ENCODE measurements at places on chromosomes 6 and 20. TPM values are rescaled to one million over a fixed set of nuclear protein-coding genes. Genes with fewer than 3 reads are reported as not detected.

Gene NOTCH4
- total RNA-seq = 0.26 TPM

GRCh38 chr6:43120944-43121913 is 45.1 kb downstream of the PTK7 start:
- DNase-seq = peak; percentile 98

DNA sequence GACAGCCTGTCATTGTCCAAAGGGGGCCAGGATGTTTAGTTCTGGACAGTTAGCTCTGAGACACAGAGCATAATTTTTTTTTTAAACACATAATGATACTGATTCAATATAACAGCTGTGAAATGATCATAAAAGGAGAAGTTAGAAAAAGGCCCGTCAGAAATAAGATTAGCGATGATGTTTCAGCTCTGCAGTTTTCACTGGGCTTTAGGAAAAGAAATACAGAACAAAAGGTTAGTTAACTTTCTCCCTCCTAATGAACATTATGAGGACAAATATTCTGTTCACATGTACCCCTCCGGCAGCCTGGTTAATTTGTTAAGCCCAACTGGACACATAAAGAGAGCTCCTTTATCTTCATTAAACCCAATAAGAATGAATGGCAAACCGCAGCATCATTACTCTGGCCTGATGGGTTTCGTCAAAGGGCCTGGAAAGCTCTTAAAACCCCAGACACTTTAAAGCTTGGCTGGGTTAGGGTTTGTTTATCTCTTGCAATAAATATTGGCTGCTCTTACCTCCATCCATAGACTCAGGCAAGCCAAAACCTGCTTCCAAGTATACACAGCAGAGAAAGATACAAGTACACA is 394.6 kb downstream of the KIF16B start:
- no peak for DNase-seq

GRCh38 chr6:35765739-35766138 is 10.7 kb upstream of the CLPSL2 start:
- no peak for DNase-seq

- no peak for DNase-seq
These were observed 22.4 kb upstream of the HACE1 start for GRCh38 chr6:104881964-104882668.

GRCh38 chr6:35165630-35166071 is 24.5 kb upstream of the TCP11 start:
- no peak for DNase-seq

- no peak for DNase-seq
These were observed 8.9 kb downstream of the DSP start for GRCh38 chr6:7550433-7550801.

DNA sequence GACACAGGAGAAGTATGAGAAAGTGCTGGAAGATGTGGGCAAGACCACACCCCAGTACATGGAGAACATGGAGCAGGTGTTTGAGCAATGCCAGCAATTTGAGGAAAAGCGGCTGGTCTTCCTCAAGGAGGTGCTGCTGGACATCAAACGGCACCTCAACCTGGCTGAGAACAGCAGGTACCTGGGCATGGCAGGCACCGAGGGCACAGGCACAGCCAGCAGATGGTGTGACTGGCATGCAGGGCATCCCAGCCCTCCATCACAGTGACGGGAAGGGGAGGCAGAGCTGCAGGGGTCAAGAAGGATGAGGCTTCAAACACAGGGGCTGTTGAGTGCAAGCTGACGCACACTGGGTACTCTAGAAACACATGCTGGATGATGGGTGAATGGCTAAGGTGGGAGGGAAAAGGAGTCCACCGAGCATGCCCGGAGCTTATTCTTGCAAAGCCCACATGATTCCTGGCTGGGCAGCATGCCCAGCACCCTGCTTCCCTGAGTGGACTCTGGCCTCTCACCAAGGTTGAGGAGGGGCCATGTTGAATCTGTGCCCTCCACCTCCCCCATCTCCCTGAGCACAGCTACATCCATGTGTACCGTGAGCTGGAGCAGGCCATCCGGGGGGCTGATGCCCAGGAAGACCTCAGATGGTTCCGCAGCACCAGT is 26.3 kb downstream of the SPDEF start:
- DNase-seq = no peak

Gene ADIG
- not detected for total RNA-seq

DNA sequence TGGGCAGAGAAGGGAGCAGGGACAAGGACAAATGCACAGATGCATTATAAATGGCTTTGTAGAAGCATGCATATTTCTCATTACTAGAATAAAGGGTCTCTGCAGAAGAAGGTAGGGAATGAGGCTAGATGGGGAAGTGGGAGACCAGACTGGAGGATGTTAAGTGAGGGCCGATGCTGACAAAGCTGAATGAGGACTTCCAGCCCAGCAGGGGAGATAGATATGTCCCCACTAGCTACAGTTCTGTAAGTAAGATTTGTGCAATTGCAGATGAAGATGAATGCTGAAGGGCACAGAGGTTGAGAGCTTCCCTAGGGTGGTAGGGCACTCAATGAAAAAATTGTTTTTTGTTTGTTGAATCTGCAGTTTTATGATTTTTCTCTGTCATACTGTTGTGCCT is 16.9 kb downstream of the ADGRG6 start:
- no peak for DNase-seq

Gene TCF21
- not detected for total RNA-seq

GRCh38 chr20:33600981-33601380 is 61.1 kb upstream of the C20orf144 start:
- DNase-seq = no peak

GRCh38 chr20:62769346-62770071 is 26.8 kb upstream of the MRGBP start:
- no peak for DNase-seq

DNA sequence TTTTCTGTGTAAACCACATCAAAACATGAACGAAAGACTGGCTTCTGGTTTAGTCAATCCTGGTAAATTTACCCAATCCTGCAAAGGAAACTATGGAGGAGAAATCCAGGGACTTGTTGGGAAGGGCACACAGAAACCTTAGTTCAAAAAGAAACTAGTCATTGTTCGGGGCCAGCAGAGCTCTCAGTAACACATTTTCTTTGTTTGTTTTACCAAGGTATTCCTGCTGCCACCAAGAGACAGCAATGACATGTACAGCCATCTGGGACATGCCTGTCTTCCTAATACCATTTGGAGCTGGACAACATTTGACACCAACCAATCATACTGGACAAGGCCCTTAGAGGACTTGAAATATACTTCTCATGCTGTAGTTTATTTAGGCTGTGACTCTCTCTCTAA is 8.3 kb downstream of the OARD1 start:
- no peak for DNase-seq

Gene EPHA7
- 31.4 TPM for total RNA-seq

GRCh38 chr6:47109281-47109680 is 67.1 kb upstream of the ADGRF1 start:
- no peak for DNase-seq

GRCh38 chr6:30686009-30686907 is at the start of gene PPP1R18:
TSS of gene PPP1R18 (minus strand) at chr6:30686645. CDS start at chr6:30686018, 627 bp downstream.
- DNase-seq = peak; percentile 70

DNA sequence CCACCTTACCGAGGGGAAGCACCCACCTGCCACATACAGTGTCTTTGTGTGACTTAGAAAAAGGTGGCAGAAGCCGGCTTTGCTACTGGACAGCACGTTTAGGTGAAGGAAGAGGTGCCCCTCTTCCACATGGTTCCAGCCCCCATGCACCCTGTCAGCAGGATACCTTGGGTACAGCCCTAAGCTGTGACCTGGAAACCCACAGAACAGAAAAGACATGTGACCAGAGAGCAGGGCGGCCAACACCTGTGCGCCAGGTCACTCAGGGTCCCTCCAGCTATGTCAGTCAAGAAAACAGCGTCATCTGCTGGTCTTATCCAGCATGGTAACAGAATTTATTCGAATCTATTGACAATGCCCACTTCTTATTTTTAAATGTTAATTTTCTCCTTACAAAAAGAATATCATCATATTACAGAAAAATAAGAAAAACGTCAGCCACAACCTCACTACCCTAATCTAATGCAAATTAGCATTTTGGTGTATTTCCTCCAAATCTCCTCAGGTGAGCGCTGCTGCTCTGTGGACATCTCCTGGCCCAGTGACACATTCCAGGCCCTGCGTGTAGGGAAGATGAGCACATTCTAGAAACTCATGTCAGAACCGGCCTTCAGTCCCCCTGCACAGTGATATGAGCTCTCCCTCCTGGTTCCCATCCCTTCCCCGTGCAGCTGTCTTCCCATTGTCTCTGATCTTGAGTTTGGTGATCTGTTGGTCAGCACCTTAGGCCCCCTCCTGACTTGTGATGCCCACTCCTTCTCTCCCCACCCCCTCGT is 37.2 kb downstream of the GTF2H5 start:
- no peak for DNase-seq

- DNase-seq = no peak
These were observed 64.6 kb downstream of the GFOD1 start for GRCh38 chr6:13422681-13423221.

GRCh38 chr20:40309731-40310130 is 379.3 kb downstream of the MAFB start:
- no peak for DNase-seq

Gene TRIM26
- 35.1 TPM for total RNA-seq

DNA sequence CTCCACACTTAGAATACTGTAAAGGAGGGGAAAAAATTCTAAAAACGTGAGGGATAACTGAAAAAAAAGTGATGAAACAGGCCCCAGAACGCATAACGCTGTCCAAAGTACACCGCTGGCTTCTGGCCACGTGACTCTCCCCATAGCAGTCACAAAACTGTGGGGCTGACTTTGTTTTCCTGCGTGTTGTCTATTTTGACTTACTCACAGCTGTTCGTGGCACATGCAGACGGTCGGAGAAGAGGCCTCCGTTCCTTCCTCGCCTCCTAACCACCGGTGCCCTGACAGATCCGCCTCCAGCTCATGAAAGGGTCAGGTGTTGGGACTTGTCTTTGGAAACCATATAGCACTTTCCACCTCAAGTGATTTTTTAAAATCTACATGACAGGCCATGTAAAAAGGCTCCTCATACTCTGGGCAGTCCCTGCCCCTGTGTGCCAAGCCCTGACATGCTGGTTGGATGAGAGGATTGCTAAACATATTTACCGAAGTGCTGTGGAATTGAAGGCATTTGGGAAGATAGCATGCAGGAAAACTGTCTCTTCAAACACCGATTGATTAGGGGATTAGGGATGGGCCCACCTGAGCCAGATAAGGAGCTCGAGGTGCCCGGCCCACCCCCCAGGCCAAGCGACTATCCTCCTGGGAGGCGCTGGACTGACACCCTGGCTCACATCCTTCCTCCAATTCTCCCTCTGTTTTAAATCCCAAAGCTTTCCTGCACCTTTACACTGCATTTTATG is 54.8 kb downstream of the DACT2 start:
- DNase-seq = no peak

DNA sequence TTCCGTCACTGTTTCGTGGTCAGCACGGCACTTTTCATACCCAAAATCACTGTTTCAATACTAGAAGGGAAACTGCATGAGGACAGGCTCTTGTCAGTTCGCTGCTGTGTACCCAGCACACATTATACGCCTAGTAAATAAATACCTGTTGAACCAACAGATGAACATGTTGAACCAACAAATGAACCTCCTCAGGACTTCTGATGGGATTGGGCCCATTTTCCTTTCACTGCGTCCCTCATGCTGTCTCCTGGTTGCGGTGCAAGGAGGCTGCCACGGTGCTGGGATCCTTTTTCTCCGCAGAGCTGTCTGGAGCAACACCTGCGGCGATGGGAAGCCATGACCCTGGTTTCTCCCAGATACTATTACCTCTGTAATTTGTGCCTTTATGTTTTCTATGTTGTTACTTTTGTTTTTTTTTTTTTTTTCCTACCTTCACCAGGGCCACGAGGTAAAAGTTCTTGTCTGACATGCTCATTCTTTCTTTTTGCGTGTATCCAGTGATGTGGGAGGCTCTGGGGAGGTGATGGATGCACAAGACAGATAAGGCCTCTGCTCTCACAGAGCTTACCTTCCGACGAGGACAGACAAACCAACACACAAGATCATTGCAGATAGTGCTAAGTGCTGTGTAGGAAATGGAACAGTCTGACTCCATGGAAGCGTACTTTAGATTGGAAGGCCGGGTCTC is 1.1 kb downstream of the VAPB start:
- DNase-seq = no peak

- DNase-seq = no peak
These were observed 654.2 kb upstream of the MAP3K7 start for GRCh38 chr6:91240878-91241603.

DNA sequence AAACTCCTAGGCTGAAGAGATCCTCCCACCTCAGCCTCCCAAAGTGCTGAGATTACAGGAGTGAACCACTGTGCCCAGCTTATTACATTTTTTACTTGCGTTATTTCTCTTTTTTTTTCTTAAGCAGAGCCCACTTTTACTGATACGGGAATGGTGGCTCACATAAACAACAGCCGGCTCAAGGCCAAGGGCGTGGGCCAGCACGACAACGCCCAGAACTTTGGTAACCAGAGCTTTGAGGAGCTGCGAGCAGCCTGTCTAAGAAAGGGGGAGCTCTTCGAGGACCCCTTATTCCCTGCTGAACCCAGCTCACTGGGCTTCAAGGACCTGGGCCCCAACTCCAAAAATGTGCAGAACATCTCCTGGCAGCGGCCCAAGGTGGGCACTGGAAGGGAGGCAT is 10.5 kb downstream of the CAPN11 start:
- no peak for DNase-seq

DNA sequence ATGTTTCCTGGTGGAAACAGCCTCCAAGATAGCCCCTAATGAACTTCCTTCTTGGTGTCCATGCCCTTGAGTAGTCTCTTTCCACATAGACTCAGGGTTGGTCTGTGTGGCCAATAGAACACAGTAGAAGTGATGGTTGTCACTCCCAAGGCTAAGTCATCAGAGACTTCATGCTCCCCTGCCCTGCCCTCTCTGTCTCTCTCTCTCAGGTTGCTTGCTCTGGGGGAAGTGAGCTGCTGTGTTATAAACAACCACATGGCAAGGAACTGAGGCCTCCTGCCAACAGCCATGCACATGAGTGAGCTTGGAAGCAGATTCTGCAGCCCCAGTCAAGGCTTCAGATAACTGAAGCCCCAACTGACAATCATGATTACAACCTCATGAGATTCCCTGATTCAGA is 85.3 kb upstream of the SLC22A16 start:
- no peak for DNase-seq

GRCh38 chr6:140784573-140784972 is 1348.2 kb upstream of the GJE1 start:
- DNase-seq = peak; percentile 31

Gene SLCO4A1
- 0.17 TPM for total RNA-seq

GRCh38 chr6:22062807-22063408 is 233.9 kb downstream of the PRL start:
- peak; percentile 60 for DNase-seq

Gene MATN4
- 0.23 TPM for total RNA-seq

Gene R3HDML
- total RNA-seq = not detected

Gene SALL4
- total RNA-seq = not detected

GRCh38 chr20:17728074-17728473 is 28.3 kb downstream of the BANF2 start:
- no peak for DNase-seq

Gene GNAS-AS1
- not detected for total RNA-seq

GRCh38 chr20:38298768-38299288 is 5.1 kb upstream of the BPI start:
- no peak for DNase-seq

Data from LHCN-M2 (cell line).